Left renal cortex interstitium (tissue), 4 donors: ENCODE measurements at places on chromosomes 12 and 14. TPM values are rescaled to one million over a fixed set of nuclear protein-coding genes. Genes with fewer than 3 reads are reported as not detected.

- no peak for DNase-seq
Observed at GRCh38 chr12:16121953-16122352, 155.5 kb downstream of the SLC15A5 start.

Gene RPL10L
- 0.22 TPM for polyA plus RNA-seq

DNA sequence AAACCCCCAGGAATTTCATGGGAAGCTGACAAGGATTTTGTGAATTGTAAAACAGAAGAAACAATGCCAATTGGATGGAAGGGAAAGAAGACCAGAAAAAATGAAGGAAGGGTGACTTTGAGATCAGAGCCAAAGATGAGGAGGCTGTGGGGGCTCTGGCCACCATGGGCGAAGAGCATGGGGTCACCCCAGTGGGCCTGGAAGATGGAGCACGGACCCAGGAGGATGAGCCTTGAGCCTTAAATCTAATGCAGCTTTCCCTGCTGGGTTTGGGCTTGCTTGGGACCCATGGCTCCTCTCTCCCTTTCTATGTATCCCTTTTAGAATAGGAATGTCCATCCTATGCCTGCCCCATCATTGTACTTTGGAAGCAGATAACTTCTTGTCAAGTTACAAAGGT lies 322.2 kb downstream of the TMEM121 start:
- no peak for DNase-seq

Gene COCH
- polyA plus RNA-seq = 5.4 TPM

Gene MYF5
- not detected for polyA plus RNA-seq

- DNase-seq = no peak
Observed at GRCh38 chr12:84712747-84713146, 199.9 kb downstream of the SLC6A15 start.

Gene INSM2
- not detected for polyA plus RNA-seq

GRCh38 chr14:66087231-66087630 lies 398.9 kb upstream of the CCDC196 start:
- DNase-seq = no peak

DNA sequence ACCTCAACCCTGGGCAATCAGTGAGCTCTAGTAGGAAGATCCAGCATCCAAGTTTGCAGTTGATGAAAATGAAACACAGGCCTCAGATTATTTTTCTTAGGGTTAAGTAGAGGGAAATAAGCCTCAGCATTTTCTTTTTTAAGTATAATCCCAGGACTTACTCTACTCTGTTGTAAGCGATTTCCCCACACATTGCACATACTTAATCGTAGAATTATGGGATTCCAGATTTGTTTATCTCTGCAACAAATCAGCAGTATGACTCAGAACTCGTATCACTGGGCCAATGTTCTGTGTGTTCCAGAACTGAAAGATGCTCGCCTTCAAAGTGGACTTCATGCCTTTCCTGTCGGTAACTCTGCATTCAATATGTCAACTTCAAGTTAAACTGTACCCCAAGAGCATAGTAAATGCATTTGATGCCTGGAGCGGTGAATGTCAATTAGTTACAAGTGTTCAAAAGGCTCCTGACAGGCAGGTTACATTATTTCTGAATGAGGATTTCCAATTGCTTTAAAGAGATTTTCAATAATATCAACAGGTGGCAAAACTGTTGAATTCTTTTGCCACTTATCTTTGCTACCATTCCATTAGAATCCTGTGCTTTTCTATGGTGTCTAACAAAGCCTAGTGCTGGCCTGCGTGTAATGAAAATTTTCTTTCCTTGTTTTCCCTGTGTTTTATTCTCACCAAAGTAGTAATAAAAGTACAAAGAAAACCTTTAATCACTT lies 323.8 kb upstream of the SYT1 start:
- no peak for DNase-seq

- DNase-seq = no peak
Observed at GRCh38 chr14:21098076-21098891, at the start of gene ZNF219. TSS of gene ZNF219 (minus strand) at chr14:21098655. CDS start at chr14:21093591, 5,064 bp downstream.

- no peak for DNase-seq
Observed at GRCh38 chr12:62919838-62920237, 15.1 kb downstream of the PPM1H start.

DNA sequence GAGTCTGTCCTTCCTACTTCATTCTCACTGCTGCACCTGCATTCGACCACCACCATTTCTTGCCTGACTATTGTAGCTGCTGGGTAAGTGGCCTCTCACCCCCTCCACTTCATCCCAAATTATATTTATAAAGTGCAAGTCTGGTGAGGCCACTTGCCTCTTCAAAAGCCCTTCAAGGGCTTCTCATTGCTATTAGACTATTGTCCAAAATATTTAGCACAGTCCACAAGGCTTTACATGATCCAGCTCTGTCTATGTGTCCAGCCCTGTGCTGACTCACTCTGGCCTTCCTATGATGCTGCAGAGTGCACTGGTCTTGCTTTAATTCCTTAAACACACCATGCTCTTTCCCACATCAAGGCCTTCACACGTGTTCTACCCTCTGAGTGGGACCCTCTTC lies 46.0 kb downstream of the PAH start:
- DNase-seq = no peak

DNA sequence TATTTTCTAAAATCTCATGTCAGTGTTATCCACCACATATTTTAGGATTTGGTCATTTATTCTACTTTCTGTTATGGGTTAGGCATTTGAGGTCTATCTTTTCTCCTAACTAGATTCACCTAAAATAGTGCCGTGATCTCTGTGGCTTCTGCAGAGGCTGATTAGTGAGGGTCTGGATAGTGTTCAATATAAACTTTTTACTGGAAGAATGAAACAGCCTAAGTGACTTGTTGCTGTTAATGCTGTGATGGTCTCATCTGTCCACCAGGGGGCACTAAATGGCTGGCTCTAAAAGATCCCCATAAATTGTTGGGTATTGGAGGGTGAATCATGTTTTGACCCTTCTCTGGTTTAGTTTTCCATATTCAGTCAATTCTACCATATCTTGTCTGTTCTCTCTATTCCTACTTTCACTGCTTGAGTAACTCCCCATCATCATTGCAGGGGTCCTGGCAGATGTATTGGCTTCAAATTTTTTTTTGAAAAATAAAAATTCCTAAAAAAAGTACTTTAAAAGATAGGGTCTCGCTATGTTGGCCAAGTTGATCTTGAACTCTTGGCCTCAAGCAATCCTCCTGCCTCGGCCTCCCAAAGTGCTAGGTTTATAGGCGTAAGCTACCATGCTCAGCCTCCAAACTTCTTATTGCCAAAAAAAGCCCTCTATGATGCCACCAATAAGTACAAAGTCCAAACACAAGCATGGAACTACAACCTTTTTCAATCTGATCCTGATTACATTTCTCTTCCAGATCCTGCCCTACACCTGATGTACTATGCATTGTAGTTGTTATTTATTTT lies 6.9 kb downstream of the PABPN1 start:
- peak; percentile 46 for DNase-seq

- DNase-seq = no peak
Observed at GRCh38 chr12:10151621-10152020, 20.3 kb downstream of the OLR1 start.

Gene NDUFA9
- 97.8 TPM for polyA plus RNA-seq

Gene ZC3H10
- 8.4 TPM for polyA plus RNA-seq

DNA sequence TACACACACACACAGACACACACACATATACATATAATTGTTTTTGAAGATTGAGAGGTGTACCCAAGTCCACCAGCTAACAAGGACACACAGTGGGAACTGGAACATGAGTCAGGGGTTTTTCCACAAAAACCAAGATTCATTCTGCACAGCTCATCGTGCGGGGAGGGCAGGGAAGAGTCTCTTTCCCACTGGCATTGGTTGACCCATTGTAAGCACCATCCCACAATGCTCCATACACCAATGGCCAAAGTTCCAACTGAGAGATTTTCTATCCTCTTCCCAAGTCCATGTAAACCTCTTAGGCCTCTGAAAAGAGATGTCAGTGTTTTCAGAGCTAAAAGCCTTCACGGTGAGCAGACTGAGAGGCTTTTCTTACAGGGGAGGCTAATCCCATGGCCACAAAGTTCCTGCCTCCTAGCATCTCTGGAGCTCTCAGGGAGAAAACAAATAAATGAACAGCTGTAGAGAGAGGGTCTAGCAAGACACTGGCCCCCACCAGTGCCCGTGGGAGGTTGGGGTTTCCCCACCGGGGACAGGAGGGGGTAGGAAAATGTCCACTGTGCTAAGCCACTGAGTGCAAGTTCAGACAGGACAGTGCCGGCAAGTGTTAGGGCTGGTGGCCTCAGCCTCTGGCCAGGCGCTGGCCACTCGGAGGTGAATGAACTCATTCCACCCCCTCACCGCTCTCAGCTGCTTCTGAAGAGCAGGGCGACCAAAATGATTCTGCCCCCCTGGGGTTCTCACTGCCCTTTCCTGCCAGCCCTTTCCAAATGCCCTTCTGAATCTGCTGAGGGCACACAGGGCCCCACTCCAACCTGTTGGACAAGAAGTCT lies 21.5 kb upstream of the TC2N start:
- no peak for DNase-seq

DNA sequence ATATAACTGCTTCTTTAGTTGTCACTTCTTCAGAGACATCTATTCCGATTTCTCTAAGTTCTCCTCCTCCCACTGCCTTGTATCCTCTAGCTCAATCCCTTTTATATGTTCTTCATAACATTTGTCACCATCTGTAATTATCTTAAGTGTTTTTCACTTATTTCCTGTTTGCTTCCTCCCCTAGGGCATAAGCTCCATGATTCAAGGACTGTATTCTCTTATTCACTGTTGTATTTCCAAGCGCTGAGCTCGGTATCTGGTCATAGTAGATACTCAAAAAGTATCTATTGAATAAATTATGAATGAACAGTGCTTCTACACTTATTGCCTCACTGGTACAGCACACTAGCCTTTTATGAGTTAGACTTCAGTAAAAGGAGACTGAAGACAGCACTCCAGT lies 109.0 kb upstream of the TMPO start:
- DNase-seq = no peak

DNA sequence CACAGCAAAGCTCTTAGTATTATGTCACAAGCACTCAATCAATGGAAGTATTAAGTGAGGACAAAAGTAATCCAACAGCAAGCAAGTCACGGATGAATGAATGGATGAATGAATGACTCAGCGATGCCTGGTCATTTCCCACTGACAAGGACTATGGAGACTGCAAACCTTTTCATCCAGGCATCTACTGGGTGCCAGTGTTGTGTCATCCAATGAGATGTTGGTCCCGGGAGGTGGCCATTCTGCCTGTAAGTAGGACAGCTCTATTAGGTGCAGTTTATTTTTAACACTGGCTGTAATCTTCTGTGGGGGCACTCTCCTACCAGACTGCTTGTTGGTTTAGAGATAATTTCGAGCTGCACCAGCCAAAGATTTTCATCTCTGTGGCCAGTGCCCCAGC lies 39.4 kb downstream of the STAB2 start:
- DNase-seq = no peak

Gene IPO8
- polyA plus RNA-seq = 61.5 TPM

Gene KRT7
- polyA plus RNA-seq = 67.8 TPM

DNA sequence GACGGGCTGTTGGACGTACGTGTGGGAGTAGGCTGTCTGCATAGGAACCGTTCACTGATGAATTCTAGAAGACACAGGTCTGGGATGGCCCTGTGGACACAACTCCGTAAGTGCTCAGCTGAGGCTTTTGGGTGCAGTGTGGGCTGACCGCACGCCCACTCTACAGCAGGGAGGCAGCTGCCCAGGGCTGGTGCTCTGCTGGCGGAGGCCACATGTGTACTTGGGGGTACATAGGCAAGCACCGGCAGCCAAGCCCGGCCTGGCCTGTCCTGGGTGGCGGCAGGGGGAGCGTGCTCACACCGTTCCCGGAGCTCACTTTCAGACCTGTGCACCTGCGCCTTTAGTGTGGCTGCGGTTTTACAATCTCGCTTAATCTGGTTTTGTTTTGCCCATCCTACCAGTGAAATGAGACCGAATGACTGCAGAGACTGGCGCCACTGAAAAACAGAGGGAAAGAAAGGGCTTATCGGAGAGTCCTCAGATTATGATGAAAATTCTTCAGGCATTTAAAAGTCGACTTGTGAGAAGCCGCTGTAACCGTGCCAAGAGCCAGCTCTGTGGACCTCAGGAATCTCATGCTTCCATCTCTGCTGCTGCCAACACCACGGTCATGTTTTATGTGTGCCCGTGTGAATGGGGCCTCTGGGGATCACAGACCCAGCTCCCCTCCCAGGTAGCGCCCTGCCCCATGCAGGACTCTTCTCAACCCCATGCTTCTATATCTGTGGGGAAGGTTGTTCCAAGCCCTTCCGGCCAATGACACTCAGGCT lies 45.8 kb downstream of the SSH1 start:
- DNase-seq = no peak

DNA sequence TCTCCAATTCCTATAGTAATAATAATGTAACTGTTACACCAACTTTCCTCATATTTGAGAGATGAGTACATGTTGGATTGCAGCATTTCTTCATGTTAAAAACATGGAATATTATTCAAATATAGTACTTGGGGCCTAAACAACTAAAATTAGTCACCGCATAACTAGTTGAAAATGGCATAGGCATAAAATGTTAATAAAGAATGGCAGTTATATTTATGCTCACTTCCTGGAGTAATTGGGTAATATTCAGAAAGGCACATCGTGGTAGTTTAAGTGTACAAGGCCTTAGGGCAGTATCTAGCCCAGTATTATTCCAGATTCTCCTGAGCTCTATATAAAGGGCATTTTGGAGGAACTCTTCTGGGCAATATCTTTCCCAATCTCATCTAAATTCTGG lies 46.0 kb downstream of the ERGIC2 start:
- no peak for DNase-seq

DNA sequence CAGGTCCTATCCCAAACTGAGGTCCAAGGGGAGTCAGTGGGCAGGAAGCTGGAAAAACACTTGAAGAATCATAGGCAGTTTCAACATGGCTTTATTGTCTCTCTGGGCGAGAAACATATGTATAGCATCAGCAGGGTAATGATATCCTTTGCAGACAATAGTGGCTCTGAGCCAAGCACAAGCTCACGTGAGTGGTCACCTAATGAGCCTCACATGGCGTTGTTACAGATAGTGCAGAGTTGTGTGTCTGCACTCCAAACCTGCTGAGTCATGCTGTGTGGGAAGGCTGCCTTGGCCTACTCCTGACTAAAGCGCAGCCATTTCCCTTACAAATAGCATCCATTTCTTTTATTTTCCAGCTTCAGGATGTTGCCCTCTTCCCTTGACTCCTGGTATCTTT lies 105.2 kb upstream of the SYT1 start:
- no peak for DNase-seq

Gene HSPA2
- polyA plus RNA-seq = 17.4 TPM

DNA sequence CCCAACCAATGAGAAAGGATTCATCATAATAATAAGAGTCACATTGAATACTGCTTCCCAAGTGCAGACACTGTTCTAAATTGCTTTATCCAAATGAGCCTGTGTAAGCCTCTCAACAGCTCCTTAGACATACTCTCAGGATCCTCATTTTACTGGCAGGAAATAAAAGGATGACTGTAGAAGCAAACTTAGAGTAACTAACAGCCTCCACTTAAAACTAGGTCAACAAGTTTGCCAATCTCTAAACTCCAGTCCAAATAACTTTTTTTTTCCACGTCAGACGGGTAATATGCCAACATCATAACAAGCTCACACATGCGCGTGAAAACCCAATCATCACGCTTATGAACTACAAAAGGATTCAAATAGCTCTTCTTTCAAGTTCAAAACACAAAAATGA lies 15.3 kb upstream of the DPF3 start:
- DNase-seq = no peak
